DMS79 treated with DMSO at 0.1 percent for 48 hours (cell line): ENCODE measurements at places on chromosomes 7 and 10.

GRCh38 chr10:114319406-114320248 lies 80.6 kb downstream of the VWA2 start:
- DNase-seq: no peak

GRCh38 chr10:77311186-77311585 lies 326.4 kb downstream of the KCNMA1 start:
- no peak for DNase-seq

- DNase-seq: peak; percentile 49
Measured at GRCh38 chr10:124545351-124546054, 83.9 kb downstream of the LHPP start.

DNA sequence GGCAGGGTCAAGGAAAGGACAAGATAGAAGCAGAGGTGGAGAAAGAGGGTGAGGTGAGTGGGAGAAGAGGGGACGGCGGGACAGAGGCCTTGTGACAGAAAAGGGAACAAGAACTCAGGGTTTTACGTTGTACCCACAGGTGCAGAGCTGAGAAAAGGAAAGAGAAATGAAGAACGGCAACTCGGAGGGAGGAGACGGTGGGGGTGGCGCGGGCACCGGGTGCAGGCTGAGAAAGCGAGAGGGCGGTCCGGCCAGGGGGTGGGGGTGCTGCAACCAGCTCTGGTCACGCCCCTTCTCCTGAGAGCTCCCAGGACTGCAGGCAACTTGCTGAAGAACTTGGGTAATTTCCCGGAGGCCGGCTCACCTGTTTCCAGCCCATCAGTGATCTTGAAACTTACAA lies 65.3 kb downstream of the CARD11 start:
- no peak for DNase-seq

GRCh38 chr10:104680467-104681401 lies 39.6 kb downstream of the SORCS3 start:
- DNase-seq: peak; percentile 87

- no peak for DNase-seq
Measured at GRCh38 chr7:40455485-40455884, 320.7 kb downstream of the SUGCT start.

- no peak for DNase-seq
Measured at GRCh38 chr7:47937711-47938573, 10.3 kb downstream of the PKD1L1 start.

DNA sequence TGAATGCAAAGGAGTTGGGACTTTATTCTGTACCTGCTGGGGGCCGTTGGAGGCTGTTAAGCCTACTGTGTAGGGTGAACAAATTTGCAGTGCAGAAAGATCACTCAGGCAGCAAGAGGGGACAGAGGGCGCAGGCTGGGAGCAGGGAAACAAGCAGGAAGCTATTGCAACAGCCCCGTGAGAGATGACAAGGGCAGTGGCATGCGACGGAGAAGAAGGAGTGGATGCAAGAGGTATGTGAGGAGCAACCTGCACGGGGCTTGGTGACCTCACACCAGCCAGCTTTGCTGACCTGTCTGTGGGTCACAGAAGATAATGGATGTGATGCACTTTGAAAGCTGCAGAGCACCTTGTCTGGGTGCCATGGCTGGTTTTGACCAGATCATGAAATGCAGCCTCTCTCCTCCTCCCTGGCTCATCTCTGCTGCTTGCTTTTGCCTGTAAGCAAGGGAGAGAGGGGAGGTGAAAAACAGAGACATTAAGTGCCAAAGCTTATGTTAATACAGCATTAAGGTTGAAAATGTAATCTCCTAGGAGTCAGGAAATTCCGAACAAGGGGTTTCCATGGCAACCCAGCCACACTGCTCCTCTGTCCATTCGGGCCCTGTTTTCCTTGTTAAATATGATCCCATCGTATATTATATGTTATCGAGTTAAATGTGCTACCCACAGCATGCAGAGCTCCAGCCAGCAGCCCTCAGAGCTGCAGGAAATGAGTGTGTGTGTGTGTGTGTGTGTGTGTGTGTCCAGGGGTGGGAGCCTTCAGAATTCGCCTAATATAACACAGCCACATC lies 314.3 kb upstream of the ZMIZ1 start:
- peak; percentile 3 for DNase-seq

DNA sequence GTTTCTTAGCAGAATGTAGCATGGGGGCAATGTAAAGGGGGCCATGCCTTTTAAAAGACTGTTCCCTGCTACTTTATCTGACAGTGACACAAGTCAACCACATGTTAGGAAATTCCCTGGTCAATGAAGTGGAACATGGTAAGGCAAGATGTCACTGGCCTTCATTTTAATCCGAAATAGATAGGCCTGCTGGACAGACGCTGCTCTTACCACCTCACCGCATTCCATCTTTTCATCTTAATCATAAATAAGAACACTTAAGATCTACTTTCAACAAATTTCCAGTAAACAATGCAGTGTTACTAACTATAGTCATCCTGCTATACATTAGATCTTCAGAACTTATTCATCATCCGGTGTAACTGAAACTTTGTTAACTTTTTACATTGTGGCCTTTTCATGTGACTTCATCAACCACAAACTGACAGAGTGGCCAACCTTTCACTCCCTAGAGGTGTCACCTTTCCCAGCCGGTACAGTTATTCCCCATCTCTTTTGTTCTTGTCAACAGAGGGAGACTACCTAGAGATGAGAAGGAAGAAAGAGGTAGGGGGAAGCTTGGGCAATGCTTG lies 15.6 kb downstream of the ASB4 start:
- DNase-seq: no peak

DNA sequence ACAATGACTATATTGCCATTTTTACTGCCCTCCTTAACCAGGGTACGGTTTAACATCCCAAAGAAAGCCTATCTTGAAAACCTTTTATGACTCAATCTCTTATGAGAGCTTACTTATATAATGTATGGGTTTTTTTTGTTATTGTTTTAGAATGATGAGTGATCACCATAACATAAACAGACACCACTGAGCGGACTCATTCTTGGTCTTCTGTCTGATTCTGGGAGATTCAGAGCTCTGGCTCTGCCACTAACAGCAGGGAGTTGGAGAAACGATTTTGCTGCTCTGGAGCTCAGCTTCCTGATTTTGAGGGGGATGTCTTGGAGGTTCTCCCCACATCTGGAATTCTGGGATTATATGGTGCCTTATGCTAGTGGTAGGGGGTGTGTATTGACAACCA lies 244.1 kb downstream of the FRMD4A start:
- no peak for DNase-seq

DNA sequence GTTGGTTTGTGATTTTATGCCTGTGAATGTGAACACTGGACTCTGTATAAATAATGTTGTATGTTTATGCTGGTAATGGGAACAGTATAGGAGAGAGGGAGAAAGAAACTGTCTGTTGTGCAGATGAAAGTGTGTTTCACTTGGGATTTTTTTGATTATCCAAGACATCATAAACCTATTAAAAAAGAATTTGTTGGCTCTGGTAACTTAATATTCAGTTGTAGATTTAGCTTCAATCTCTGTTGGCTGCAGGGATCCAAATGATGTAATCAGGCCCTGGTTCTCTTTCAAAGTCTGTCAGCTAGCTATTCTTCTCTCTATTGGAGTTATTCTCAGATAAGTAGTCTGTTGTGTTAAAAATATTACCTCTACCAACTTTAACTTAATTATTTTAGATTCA lies 168.8 kb upstream of the RHOBTB1 start:
- no peak for DNase-seq

DNA sequence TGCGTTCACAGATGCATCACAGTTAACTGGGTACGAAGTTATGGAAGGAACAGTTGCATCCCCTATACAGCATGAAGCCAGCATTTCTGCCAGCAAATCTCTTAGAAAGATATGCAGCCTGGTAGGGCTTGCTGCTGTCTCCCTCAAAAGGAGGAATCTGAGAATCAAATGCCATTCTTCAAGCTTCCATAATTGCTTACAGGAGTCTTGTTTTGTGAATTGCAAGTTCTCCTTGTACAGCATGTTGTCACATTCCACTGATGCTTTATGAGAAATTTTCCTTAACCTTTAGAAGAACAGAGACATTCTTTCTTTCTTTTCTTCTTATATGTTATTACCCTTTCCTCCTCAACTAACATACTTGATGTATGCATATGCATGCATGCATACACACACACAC lies 134.6 kb downstream of the CHRM2 start:
- no peak for DNase-seq

- no peak for DNase-seq
Measured at GRCh38 chr7:128406314-128407232, 3.2 kb downstream of the IMPDH1 start.

- DNase-seq: no peak
Measured at GRCh38 chr7:36708767-36709166, 15.5 kb downstream of the AOAH start.

DNA sequence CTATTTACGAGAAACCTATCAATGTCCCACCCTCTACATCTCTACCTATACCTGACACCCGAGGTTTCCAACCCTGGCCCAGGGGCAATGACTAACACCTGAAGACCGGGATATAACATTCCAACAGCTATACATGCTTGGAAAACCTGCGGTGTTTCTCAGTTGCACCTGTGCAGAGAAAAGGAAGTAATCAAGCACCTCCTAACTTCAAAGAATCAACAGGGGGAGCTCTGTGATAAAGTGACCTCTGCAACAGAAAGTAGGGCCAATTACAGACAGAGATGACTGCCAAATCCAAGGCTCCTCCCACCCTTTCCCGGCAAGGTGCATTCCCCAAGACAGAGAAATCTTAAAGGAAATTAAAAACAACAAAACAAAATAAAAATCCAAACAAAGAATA lies 41.3 kb downstream of the CCDC6 start:
- no peak for DNase-seq

- DNase-seq: no peak
Measured at GRCh38 chr7:109868215-109868860, 1222.6 kb upstream of the LRRN3 start.

DNA sequence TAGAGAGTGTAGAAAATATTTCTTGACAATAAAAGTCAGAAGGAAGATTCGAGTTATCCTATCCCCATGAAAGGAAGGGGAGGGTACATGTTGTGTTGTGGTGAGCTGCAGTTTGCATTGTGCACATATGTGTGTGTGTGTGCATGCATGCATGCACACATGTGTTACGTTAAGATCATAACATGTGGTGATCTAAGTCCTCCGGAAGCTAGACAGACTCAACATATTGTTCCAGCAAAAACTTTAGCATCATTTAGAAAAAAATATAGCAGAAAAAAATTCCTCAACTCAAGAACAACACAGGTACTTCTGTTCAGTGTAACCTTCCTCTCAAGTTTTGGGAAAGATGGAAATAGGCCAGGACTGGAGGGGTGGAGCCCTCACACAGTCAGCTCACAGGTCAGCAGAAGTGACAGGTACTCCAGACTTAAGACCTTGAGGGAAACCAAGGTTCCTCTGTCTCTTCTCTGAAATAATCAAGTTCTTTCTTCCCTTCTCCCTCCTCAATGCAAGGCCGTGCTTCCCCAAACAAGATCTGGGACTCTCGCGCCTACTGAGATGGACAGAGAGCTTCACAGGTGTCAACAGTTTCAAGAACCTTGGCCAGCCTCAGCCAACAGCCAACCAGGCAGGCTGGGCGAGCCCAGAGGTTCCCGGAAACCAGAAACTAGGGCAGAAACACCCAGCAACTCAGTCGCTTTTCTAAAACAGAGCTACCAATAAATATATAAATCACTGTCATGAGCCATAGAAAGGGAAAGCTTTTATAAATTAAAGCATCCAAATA lies 205.2 kb downstream of the FAM107B start:
- DNase-seq: no peak

- DNase-seq: no peak
Measured at GRCh38 chr7:50308532-50309385, 4.2 kb downstream of the IKZF1 start.

- DNase-seq: no peak
Measured at GRCh38 chr7:151590071-151590849, 70.6 kb upstream of the RHEB start.

GRCh38 chr10:3067859-3068179 lies 471 bp downstream of the PFKP start:
- DNase-seq: no peak

DNA sequence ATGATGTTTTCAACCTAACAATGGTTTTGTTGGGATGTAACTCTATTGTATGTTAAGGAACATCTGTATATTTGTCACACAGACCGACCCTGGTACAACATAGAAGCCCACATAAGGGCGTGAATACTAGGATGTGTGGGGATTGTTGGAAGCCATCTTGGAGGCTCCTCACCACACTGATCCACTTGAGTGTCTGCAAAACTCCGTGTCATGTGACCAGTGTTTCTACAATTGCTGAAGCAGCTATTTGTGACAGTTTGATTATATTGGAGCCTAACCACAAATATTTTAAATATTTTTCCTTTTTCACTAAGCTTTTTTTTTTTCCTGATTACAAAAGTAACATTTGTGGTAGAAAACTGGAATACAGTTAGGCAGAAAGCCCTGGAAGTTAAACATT lies 27.9 kb downstream of the RALA start:
- DNase-seq: no peak

DNA sequence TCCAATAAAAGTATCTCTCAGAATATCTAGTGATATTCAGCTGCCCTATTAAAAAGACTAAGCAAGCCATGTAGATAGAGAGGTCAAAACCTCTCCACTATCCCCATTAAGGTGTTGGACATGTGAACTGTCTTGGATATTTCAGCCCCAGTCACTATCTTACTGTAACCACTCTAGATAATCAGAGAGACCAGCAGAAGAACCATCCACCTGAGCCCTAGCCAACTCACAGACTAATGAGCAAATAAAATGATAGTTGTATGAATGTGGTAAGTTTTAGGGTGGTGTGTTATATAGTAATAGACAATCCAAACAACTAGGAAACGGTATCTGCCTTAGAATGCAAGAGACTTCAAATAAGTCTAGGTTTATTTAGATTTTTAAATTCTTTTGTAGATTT lies 268.6 kb upstream of the KLF14 start:
- DNase-seq: no peak

DNA sequence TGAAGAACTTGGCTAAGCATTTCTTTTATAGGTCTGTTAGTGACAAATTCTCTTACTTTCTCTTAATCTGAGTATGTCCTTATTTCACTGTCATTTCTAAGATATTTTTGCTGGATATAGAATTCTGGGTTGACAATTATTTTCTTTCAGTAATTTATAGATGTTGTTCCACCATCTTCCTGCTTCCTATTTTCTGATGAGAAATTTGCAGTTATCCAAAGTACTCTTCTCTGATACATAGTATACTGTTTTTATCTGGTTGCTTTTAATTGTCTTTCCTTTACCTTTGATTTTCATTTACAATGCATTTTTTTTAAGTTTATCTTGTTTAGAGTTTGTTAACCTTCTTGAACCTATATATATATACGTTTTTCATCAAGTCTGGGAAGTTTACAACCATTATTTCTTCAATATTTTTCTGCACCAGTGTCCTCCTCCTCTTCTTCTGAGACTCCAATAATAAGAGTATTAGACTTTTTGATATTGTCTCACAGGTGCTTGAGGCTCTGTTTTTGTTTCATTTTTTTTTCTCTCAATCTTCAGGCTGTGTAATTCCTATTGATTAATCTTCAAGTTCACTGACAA lies 101.6 kb upstream of the INSIG1 start:
- DNase-seq: no peak
